Stimulated activated CD8-positive, alpha-beta memory T cell treated with anti-CD3 and anti-CD28 coated beads, Interleukin-7, amount 100 ng/mL, for 1 hour (primary cell): ENCODE measurements at places on chromosomes 13 and 19.

DNA sequence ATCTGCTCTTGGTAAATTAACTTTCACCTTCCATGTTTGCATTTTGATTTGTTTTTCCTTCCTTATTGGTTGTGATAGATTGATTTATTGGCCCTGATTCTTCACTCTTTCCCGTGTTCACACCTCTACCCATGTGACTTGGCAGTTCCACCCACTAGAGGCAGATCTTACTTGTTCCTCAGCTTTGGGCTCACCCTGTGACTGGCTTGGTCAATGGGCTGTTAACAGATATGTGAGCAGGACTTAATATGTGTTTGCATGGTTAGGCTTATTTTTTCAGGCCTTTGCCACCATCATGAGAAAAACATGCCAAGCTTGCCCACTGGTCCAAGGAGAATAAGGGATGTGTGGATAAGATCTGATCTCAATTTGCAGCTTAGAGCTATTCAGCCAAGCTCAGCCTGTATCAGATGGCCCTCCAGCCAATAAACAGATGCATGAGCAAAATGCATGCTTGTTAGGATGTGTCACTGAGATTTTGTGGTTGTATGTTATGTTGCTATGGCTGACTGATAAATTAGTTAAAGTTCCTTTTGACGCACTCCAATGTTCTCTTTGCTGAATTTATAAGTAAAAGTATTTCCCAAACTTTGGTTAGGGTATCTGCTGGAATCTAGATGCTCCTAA, 48.0 kb downstream of the RGCC start:
- no peak for DNase-seq

- no peak for DNase-seq
These were observed 16.9 kb upstream of the CYP2S1 start for GRCh38 chr19:41175801-41176777.

GRCh38 chr13:79427883-79428282, 21.8 kb upstream of the RBM26 start:
- no peak for DNase-seq

DNA sequence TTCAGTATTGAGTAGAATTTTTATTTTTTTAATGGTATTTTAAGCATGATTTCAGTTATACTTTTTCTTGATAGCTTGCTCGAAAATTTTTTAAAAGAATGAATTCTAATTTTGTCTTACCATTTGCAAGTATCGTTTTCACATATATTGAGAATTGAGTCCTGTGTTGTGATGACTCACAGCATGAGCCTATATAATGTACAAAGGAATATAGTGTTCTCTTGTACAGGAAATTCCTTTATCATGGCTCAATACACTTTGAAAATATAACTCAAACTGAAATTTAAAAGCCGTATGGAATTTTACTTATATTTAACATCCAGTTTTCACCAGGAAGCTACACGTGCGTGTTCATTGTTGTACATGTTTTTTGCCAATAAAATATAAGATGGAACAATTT, 161.1 kb upstream of the TMTC4 start:
- no peak for DNase-seq

DNA sequence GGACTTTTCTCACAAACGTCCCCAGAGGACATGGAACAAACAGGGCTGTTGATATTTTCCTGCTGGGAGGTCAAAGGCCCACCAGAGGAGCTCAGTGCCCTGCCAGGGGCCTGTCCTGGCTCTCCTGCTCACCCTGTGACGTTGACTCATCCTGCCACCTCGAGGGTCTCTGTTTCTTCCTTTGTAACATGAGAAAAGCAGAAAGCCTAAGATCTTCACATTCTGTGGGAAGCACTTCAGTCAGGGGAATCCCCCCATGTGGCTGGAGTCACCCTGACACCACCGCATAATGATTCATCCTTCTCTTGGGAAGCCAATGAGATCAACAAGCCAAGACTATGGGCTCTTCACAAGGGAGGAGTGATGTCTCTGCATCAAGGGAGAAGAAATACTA, 147.9 kb downstream of the KATNAL1 start:
- DNase-seq: no peak

- no peak for DNase-seq
These were observed 83.0 kb upstream of the MIR17HG start for GRCh38 chr13:91264484-91264883.

- no peak for DNase-seq
These were observed 12.0 kb upstream of the EPHX3 start for GRCh38 chr19:15244106-15244803.

DNA sequence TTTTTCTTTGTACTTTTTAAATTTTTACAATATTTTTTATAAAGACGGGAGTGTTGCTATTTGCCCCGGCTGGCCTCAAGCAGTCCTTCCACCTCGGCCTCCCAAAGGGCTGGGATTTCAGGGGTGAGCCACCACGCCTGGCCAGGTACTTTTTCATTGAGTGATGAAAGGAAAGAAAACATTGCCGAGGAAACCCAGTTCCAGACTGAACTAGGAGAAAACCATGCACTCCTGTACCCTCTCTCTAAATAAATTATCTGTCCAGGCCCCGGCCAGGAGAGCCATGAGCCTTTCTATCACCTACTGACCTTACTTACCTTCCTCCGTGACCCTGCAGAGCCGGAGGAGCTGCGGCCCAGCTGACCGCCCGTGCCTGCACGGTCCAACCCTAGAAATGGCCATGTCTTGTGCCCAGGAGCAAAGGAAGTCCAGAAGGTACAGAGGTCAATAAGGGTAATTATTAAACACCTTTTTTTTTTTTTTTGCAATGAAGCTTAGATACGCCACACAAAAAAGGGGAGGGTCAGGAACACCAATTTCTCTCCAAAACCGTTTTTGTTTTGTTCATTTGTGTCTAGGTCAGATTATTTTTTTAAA, at the start of gene SLC7A9:
TSS of gene SLC7A9 (minus strand) at position 399 of the 597 bp plus-strand sequence. CDS start 1,233 bp downstream, outside the sequence.
- no peak for DNase-seq

- DNase-seq: no peak
These were observed 14.3 kb upstream of the FKRP start for GRCh38 chr19:46731584-46731983.

DNA sequence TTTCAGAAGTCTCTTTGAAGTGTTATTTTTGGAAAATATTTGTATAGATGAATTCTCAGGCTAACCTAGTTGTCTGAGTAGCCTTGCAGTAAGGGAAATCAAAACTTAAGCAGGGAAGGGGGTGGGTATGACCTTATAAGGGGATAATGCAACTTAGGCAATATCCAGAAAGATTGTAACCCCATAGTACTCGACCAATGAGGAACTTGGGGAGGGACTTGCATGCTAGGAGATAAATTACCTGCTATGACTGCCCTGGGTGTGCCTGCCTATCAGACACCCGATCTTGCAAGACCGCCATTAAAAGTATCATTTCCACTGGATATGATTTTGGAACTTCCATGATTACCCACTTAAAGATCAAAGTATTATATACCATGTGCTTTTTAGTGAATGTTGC, 23.0 kb upstream of the RFXAP start:
- DNase-seq: no peak

DNA sequence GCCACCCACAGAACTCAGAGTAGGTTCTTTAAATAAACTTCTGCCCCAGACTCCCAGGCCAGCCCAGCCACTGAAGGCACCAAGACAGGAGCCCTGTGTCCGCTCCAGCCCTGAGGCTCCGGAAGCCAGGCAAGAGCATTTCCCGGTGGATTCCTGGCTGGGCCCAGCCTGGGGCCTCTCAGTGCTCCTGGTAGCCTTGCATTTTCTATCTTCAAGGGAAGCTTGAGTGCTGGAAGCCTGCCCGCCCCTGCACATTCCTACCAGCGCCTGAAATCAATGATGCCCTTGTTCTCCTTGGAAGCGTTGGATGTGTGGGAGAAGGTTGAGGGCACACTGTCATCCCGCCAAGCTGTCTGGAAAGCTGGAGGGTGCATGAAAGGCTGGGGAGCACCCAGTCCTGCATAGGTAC, 70.3 kb downstream of the ALOX5AP start:
- no peak for DNase-seq

DNA sequence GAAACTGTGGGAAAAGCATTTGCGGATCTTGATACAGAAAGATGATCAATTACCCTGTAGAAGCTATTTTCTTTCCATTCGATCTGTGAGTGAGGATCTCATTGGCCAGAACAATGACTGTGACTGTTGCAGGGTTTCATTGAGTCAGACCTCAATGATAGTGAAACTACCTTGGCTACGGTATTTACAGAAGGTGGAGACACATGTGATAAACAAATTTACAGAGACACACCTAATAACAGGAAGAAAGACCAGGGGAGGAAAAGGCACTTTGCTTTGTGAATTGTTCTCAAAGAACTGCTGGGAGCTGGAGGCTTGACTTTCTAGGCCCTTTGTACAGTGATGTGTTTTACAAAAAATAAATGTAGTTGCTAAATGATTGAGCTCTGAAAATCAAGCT, 19.9 kb upstream of the ARGLU1 start:
- DNase-seq: no peak

- no peak for DNase-seq
These were observed 77.0 kb downstream of the TM9SF2 start for GRCh38 chr13:99577934-99578917.

DNA sequence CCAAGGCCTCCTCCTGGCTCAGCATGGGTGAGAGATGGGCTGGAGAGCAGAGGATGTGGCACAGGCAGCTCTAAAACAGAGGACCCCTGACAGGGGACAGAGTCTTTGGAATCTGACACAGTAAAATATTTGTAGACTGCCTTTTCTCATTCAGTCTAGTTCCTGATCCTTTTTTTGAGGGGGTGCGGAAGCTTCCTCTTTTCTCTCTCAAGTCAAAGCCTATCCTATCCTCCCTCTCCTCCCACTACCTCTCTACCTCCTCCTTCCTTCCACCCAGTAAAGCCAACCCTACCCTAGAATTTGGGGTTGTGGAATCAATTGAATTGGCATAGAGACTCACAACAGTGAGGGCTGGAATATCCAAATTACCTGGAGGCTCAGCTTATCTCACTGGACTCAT, 82.0 kb downstream of the TEX26 start:
- no peak for DNase-seq

- DNase-seq: no peak
These were observed 84.4 kb downstream of the FAM216B start for GRCh38 chr13:42865768-42866102.

DNA sequence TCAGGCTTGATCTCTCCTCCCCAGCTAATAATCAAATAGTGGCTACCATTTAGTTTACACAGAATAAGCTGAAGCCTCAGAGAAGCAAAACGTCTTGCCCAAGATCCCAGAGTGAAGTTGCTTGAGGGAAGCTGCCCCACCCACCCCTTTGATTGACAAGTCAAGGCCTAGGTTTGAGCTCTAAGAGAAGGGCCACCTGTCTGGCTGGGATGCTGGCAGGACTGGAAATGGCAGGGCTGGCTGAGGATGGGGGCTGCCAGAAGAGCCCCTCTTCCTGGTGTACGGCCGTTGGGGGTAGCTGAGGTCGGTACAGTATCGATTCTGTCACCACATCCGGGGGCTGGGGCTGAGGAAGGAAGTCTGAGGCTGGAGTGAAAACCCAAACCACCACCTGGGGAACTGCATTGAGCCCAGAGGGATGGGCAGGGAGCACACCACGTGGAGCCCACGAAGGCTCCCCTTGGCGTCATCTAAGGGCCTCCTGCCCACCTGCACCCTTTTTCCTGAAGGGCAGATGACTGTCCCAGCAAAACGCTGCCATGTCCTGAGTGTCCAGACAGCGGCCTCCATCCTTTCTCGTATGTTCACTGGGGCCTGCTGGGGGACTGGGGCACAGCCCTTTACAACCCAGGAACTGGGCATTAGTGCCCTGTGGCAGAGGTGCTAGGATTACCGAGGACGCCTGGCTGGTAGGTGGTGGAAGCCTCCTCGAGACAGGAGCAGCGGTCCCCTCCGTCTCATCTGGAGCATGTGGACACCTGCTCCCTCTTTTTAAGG, 1.4 kb upstream of the PRKD2 start:
- DNase-seq: peak; percentile 32

- no peak for DNase-seq
These were observed 41.9 kb downstream of the GPC6 start for GRCh38 chr13:93268327-93269028.

GRCh38 chr13:38899571-38899970, 91.1 kb downstream of the STOML3 start:
- DNase-seq: no peak

- no peak for DNase-seq
These were observed 764.9 kb upstream of the SLITRK5 start for GRCh38 chr13:86906127-86906874.

- no peak for DNase-seq
These were observed 5.3 kb downstream of the DMAC2 start for GRCh38 chr19:41434450-41434849.

DNA sequence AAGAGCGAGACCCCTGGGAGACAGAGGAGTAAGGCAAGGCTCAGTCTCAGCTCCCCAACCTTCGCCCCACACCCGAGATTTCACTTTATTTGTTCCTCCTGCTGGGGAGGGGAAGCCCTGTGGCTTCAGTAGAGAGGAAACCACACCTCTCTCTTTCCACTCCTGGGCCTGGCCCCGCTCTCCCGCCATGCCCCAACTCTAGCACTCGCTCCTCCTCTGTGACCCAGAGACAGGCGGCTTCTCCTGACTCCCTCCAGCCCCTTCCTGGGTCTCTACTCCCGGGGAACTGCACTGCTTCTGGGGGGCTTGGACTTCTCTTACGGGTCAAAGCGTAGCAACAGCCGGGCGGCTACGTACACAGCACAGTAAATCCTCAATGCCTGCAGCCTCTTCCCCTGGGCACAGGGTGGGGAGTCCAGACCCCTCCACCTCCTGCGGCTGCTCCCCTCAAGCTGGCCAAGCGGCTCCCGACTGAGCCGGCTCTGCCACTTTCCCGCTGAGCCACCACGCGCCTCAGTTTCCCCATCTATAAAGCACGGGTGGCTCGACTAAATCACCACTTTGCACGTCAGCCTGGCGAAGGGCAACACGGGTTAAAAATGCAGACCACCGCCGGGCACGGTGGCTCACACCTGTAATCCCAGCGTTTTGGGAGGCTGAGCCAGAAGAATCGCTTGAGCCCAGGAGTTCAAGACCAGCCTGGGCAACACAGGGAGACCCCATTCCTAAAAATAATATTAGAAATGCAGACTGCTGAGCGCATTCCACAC, 1.4 kb downstream of the RNF126 start:
- peak; percentile 37 for DNase-seq

GRCh38 chr19:1646149-1646548, 6.3 kb downstream of the TCF3 start:
- DNase-seq: no peak

DNA sequence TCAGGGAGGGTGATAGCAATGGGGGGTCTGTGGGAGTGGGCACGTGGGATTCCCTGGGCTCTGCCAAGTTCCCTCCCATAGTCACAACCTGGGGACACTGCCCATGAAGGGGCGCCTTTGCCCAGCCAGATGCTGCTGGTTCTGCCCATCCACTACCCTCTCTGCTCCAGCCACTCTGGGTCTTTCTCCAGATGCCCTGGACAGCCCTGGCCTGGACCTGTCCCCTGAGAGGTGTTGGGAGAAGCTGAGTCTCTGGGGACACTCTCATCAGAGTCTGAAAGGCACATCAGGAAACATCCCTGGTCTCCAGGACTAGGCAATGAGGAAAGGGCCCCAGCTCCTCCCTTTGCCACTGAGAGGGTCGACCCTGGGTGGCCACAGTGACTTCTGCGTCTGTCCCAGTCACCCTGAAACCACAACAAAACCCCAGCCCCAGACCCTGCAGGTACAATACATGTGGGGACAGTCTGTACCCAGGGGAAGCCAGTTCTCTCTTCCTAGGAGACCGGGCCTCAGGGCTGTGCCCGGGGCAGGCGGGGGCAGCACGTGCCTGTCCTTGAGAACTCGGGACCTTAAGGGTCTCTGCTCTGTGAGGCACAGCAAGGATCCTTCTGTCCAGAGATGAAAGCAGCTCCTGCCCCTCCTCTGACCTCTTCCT, 9.3 kb upstream of the CEACAM7 start:
- DNase-seq: no peak

GRCh38 chr13:30305456-30305970, 1.8 kb downstream of the KATNAL1 start:
- DNase-seq: no peak

GRCh38 chr19:16002406-16003384, 53.9 kb downstream of the OR10H4 start:
- no peak for DNase-seq
